NCI-H2081 (cell line): ENCODE measurements at places on chromosomes 12 and 14.

DNA sequence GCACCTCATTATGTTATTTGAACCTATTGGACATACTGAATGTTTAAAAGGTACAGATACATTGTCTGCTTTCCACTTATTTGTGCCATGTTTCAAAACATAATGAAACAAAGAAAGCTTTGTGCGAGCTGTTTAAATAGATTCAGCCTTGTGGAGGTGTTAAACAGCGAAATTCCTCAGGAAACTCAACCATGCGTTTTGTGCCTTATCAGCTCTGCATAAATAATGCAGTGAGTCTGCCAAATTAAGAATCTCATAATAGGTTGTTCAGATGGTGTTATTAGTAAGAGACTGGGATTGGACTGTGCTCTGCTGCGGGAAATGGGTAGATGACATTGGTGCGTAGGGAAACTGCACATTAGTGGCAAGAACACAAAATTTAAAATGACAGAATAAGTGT, 163.7 kb upstream of the CLEC14A start:
- no peak for DNase-seq

GRCh38 chr14:79690960-79691359, 520.3 kb downstream of the DIO2 start:
- no peak for DNase-seq

GRCh38 chr12:106119301-106119700, 19.5 kb downstream of the NUAK1 start:
- DNase-seq: no peak

DNA sequence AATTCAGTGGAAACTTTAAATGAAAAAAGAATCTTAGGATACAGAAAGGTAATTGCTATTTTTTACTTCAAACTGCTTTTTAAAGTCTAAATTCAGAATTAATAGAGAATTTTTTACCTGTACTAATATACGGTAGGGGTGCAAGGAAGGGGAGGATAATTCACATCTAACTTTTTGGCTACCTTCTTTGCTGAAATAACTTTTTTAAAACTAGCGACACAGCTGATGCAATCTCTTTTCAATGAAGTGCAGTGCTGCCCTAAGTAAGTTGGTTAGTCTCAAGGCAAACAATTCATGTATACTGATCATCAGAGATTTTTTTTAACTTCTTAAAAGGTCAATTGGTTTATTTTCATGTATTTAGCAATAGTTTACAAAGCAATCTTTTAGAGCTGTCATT, 119.8 kb downstream of the NEDD1 start:
- DNase-seq: no peak

DNA sequence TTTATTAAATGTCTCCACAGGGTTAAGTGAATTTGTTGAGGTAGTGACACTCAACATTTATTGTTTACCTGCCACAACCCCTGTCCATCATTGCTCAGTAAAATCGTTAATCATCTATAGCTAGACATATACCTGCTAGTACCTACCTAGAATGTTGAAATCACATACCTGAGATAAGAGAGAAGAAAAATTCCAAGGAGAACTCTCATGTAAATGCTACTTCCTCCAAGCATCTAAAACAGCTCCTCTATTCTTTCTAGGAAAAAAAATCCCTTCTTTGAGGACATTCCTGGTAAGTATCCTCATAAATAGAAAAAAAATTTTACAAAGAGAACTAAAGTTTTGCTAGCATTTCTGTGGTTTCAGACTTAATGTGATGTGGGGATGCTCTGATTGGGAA, 325.1 kb downstream of the DAD1 start:
- no peak for DNase-seq

DNA sequence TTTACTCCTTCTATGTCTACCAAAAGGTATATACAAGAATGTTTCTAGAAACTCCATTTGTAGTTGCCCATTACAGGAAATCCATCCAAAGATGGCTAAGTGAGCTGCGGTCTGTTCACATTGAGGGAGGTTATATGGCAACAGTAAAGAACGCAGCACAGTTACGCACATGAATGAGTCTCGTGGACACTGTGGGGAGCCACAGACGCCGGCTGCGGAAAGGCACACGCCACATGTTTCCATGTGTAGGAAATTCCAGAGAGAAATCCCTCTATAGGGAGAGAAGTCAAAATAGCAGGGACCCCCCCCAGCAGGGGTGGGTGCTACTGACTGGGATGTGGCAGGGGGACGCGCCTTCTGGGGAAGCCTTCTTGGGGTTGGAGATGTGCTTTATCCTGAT, 139.0 kb upstream of the NCOR2 start:
- DNase-seq: no peak

GRCh38 chr12:110079477-110080400, 31.4 kb upstream of the C12orf76 start:
- DNase-seq: no peak

DNA sequence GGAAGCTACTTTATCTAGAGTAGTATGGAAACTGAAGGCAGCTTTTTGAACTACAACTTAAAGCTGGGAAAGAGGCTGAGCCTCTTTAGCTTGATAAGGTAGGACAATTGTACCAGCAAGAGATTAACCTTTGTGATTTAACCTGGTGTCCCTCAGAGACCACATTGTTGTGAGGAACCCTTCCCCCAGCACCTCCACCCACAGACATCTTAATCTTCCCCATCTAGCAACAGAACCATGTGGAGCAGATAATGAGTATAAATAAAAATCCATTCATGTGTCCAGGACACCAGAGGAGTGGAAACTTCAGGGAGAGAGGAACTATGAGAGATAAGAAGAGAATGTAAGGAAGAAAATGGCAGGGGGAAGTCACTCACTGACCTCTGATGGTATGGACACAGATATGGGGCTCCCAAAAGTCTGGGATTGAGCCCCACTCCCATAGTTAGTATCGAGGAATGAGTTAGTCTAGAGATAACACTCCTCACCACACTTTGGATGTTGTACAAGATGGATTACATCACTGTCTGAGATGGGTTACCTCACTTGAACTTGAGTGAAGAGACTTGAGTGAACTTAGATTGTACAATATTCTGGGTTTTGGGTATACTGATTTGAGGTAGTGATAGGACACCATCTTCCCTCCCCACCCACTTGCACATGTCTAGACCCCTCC, 33.9 kb upstream of the SLC38A2 start:
- DNase-seq: no peak

- DNase-seq: peak; percentile 50
These were observed 4.8 kb upstream of the AMN start for GRCh38 chr14:102917469-102918211.

DNA sequence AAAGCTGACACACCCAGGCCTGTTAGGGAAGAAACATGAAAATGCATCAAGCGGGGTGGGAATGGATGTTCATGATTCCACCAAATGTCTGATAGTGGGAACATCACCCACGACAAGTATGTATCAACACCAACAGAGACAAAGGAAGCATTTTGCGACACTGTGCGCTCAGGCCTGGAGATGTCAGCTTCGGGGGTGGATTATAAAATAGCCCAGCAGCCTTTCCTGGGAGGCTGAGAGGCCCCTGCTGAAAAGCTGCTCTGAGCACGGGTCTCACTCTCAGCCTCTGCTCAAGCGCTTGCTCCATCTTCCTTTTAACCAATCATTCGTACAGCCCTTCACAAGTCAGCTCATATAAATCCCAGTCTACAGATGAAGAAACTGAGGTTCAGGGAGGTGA, 213.5 kb downstream of the BCL11B start:
- no peak for DNase-seq

- no peak for DNase-seq
These were observed 15.8 kb upstream of the KRT7 start for GRCh38 chr12:52217223-52217622.

GRCh38 chr12:172732-173161, 41.2 kb downstream of the SLC6A12 start:
- DNase-seq: no peak

GRCh38 chr14:91420686-91421085, 3.1 kb upstream of the CCDC88C start:
- DNase-seq: no peak

DNA sequence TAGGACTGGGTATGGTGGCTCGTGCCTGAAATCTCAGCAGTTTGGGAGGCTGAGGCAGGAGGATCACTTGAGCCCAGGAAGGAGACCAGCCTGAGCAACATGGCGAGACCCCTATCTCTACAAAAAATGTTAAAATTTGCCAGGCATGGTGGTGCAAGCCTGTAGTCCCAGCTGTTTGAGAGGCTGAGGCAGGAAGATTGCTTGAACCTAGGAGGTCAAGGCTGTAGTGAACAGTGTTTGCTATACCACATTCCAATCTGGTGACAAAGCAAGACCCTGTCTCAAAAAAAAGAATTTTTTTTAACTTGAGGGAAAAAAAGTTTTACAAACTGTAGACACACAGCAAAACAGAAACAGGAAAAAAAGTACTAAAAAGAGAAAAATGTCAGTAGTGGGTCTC, 2.3 kb upstream of the MAP3K9 start:
- no peak for DNase-seq

DNA sequence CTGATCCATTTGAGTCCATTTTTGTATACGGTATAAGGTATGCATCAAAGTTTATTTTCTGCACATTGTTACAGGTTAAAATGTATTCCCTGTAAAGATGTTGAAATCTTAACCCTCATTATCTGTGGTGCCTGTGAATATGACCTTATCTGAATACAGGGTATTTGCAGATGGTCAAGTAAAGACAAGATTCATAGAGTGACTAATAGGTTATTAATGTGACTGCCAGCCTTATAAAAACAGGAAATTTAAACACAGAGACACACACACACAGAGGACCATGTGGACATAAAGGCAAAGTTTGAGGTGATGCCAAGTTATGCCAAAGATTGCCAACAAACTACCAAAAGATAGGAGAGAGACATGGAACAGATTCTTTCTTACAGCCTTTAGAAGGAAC, 347.2 kb upstream of the DCN start:
- no peak for DNase-seq

DNA sequence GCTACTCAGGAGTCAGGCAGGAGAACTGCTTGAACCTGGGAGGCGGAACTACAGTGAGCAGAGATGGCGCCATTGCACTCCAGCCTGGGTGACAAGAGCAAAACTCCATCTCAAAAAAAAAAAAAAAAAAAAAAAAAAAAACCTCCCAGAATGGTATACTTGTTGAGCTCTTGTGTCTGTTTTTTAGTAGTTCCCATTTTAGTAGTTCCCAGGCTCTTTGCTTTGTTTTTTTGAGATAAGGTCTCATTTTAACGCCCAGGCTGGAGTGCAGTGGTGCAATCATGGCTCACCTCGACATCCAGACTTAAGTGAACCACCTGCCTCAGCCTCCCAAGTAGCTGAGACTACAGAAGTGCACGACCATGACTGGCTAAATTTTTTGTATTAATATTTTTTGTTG, 13.4 kb downstream of the ATXN2 start:
- DNase-seq: no peak

DNA sequence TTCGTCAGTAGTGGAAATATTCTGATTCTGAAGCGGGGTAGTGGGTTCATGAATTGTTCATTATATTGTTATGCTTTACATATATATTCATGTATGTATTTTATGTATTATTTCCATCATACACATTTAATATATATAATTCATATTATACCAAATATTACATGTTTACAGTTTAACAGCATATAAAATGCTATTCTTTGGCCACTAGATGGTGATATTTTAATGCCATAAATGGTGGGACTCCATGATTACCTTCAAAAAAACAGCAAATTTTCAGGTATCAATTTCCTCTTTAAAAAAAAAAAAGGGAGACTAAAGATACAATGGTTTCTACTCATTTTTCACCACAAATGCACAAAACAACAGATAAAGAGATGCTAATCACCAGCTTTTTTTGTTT, 41.0 kb downstream of the BDKRB1 start:
- DNase-seq: peak; percentile 29
